ENCODE measurements at places on chromosomes 1 and 21. TPM values are rescaled to one million over a fixed set of nuclear protein-coding genes. Genes with fewer than 3 reads are reported as not detected.

The FMO3 gene
- 19.3 TPM for total RNA-seq

- DNase-seq: no peak
Observed at GRCh38 chr1:111934106-111934852, 55.2 kb downstream of the KCND3 start.

The DIO1 gene
- 2.9 TPM for total RNA-seq

DNA sequence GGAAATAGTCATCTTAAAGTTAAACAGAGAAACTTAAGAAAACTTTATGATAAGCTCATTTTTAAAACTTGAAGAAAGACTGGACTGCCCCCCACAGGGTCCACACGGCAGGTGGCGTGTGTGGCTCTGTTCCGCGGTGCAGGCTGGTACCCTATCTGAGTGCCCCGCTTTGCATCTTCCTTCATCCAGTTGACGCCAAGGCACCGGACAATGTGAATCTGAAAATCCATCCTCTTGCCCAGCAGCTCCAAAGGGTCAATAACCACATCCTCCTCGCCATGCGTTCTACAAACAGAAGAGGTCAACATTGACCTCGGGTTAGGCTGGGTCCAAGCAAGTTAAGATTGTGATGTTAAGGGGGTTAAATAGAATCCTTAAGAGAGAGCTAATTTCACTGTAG is 54.5 kb downstream of the SCCPDH start:
- DNase-seq: no peak

DNA sequence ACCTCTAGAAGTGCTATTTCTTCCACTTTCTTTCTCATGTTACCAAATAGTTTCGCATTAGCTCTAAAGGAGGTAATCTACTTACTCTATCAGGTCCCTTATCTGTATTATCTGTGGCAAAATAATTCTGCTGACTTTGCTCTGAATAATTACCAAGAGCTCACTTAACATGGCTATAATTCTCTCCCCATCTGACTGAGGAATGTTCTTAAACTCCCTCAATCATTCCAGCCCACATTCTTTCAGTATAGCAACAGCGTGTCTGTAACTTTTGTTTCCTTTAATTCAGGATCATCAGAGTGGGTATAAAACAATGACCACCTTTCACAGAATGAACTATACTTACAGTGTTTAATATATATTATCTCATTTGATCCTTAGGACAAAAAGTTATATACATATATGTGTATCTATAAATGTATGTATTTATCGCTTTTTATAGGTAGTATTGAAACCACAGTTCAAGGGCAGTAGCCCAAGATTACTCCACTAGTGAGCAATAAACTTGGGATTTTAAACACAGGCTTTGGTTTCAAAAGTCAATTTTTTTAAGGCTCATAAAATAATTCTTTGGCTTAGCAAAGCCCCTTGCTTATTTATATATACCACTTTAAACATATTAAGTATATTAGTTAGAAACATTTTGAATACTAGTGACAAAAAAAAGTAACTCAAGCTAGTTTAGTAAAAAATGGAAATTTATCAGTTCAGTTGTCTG is 36.1 kb upstream of the ST6GALNAC3 start:
- peak; percentile 51 for DNase-seq

DNA sequence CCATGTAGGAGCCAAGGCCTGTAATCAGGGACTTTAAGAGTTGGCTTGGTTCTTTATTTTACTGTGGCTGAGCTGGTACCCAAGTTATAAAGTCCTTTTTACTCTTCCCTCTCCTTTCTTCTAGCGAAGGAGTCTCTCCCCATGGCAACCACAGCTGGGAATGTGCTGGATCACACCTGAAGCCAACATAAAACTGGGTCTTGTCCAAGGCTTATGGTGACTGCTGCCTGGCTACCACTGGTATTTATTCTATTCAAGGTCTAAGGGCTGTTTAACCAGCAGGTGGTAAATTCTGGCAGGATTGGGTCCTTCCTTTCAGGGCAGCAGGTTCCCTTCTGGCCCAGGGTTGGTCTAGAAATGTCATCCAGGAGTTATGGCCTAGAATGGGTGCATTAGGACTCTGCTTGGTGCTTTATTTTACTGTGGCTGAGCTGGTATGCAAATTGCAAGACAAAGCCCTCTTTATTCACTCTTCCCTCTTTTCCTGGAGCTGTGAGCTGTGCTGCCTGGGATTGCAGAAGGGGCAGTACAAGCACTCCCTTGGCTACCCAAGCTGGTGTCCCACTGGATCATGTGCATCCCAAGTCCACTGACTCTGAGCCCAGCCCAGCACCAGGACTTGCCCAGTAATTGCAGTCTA is 26.6 kb downstream of the SLC22A15 start:
- DNase-seq: no peak

The DNAI4 gene
- 26.8 TPM for total RNA-seq

DNA sequence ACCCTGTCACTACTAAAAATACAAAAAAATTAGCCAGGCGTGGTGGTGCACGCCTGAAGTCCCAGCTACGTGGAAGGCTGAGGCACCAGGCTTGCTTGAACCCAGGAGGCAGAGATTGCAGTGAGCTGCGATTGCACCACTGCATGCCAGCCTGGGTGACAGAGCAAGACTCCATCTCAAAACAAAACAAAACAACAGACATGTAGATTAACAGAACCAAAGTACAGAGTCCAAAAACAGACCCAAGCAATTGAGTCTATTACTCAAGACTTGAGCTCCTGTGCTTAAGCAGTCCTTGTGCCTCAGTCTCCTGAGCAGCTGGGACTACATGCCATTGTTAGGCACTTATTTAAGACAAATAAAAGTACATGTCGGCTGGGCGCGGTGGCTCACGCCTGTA is 9.5 kb upstream of the ACOT11 start:
- DNase-seq: no peak

DNA sequence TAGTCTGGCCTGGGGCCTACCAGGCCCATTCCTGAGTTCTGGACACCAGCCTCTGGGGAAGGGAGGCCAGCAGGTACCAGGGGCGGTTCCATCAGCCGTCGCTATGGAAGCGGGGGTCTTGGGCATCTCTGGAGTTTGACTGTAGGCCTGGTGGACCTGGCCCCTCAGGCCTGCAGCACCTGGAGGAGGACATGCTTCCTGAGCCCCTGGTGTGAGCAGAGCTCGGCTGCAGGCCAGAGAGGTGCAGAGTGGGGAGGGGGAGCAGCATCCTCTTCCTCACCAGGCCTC is 7.8 kb downstream of the MYBPH start:
- peak; percentile 43 for DNase-seq

The KAZN gene
- total RNA-seq: 60.8 TPM

GRCh38 chr1:80506216-80506615 is 1294.5 kb upstream of the ADGRL2 start:
- no peak for DNase-seq

- DNase-seq: no peak
Observed at GRCh38 chr1:219161371-219161770, 12.3 kb upstream of the LYPLAL1 start.

- no peak for DNase-seq
Observed at GRCh38 chr1:194026422-194026821, 840.0 kb upstream of the B3GALT2 start.

Data from kidney (tissue), 22 donors.